ENCODE measurements at places on chromosomes 13 and 19.

GRCh38 chr19:18604820-18605159, 1.8 kb downstream of the CRLF1 start:
- DNase-seq = no peak

- DNase-seq = no peak
Observed at GRCh38 chr19:58387338-58388174, 487 bp downstream of the RPS5 start.

- DNase-seq = peak; percentile 67
Observed at GRCh38 chr13:74136084-74136658, 2.0 kb upstream of the KLF12 start.

GRCh38 chr13:97986835-97987234, 33.4 kb downstream of the IPO5 start:
- no peak for DNase-seq

GRCh38 chr19:10701955-10702525, 801 bp downstream of the QTRT1 start:
- no peak for DNase-seq

DNA sequence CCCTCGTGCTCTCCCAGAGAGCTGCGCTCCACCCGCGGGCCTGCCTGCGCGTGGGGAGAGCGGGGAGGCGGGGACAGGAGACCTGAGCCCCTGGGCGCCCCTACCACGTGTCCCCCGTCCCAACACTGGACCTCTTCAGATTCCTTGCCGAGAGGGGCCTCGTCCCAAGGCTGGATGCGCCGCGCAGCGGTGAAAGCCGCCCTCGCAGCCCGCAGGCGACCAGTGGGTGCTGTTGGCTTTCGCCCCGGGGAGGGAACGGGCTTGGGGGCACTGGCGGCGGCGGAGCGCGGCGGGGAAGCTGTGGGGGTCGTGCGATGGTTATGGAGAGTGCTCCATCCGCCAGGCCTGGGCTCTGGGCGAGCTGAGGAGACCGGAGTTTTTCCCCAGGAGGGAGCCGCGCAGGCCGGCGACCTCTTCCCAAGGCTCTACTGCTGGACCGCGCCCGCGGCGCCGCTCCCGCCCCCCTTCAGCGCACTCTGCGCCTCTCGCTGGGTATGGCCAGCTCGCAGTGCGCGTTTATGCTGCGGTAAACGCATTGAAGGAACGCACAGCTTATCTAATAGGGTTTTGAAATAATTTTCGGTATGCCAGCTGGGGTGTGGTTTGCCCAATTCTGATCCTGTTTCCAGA, 17.2 kb upstream of the RNF17 start:
- no peak for DNase-seq

DNA sequence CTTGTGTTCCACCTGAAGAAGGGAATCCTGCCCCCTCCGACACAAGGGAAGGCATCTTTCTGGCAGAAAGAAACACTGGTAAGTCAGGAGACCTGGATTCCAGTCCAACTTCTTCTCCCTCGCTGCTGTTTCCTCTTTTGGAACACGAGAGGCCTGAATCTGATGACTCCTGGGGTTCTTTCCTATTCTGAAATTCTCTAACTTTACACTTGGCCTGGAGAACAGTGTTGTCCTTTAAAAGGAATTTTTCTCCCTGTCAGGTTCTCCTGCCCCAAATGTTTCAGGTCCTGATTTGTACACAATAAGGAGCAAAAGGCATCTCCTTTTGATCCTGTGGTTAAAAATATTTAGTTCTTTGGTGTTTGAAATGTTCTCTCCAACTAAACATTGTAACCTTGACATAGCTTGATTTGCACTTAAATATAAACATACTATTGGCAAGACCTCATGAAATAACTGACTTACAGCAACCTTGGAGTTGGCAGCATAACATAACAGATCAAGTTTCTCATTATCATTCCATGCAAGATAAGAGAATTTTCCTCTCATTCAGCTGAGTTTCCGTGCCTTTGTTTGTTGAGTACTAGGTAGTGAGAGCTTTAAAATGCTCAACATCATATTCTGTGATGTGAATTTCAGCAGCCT, 244.8 kb downstream of the COG6 start:
- peak; percentile 13 for DNase-seq

GRCh38 chr13:66887088-66887487, 343.0 kb downstream of the PCDH9 start:
- DNase-seq = no peak

DNA sequence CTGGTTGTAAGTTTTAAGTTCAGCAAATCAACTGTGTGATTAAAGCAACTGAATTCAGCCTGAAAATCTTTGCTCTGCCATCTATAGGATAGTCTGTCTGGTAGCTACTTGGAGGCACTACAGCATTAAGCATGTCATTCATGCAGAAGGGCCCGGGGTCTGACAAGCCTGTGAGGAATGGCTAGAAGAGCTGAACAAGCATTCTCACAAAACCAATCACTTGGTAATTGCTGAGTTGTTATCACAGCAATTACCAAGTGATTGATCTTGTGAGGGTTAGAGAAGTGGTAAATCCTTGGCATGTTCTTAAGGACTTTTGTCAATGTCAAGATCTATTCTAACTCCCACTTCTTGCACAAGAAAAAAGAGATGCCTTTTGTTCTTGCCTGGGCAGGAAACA, 356.1 kb downstream of the FGF14 start:
- no peak for DNase-seq

DNA sequence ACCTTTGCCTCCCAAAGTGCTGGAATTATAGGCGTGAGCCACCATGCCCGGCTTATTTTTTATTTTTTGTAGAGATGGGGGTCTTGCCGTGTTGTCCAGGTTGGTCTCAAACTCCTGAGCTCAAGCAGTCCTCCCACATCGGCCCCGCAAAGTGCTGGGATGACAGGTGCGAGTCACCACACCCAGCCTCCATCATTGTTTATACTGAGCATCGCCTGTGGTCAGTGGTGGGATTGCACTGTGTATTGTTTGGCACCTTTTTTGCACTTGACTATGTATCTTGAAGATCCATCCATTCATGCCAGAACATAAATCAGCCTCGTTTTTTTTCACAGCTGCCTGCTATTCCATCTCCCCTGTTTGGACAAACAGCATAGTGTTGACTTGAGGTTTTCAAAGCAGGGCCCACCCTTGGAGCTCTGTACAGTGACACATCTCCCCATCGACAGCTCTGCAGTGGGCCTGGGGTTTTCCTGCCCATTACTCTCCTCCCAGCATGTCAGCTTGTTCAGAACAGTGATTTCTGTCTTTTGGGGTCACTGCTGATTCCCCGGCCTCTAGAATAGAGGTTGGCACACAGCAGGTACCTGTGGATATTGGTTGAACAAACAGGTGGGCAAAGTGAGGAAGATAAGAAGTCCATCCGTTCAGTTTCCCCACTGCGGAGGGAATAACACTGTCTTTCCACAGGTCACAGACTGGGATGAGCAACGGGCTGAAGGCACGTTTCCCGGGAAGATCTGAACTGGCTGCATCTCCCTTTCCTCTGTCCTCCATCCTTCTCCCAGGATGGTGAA, 8.2 kb upstream of the UPK1A start:
- DNase-seq = no peak

GRCh38 chr13:80022146-80022545, 318.8 kb downstream of the SPRY2 start:
- DNase-seq = no peak

DNA sequence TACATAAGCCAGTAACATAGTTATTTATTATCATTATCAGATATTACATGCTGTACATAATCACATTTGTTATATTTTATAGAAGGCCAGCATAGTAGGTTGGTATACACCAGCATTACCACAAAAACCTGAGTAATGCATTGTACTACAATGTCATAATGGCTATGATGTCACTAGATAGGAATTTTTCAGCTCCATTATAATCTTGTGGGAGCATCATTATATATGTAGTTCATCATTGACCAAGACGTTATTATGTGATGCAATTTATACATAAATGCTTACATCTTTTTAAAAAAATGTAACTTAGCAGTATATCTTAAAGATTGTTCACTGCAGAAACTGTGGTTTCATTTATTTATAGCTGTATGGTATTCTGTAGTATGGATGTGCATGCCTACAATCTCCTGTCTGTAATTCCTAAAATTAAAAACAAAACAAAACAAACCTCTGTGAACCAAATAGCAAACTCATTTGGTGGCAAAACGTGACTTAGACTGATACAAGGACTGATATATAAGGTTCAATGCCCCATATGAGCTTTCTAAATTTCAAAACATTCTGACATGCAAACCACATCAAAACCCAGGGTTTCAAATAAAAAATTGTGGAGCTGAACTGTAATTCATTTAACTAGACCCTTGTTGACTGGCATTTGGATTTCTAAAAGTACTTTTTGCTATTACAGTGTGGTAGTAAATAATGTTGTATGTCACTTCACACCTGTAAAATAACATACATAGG, 250.9 kb downstream of the DLEU7 start:
- DNase-seq = no peak

DNA sequence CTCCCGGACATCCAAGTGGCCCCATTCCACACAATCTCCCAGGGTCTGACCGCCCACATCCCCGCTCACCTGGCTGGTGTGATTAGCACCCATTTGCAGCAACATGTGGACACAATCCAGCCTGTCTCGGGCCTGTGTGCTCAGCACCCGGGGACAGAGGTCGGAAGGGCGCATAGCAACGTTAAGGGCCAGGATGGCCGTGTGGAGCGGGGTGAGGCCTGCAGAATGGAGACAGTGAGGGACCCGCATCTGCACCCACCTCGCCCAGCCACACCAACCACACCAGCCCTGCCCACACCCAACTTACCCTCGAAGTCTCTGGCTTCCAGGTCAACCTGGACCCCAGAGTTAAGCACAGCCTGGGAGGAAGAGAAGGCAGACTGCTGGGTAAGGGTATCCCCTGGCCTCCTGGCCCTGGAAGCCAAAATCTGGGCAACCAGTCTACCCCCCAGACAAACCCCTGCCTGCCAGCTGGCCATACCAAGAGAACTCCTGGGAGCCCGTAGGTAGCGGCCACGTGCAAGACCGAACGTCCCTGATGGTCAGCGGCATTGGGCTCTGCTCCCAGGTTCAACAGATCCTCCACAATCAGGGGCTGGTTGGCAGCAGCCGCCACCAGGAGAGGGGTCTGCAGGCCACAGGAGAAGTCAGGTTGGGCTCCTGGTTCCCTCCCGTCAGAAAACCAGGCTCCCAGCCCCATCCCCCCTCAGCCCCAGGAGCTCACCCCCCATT, 4.3 kb downstream of the NFKBID start:
- no peak for DNase-seq

- DNase-seq = no peak
Observed at GRCh38 chr19:31408460-31409124, 59.4 kb upstream of the TSHZ3 start.

DNA sequence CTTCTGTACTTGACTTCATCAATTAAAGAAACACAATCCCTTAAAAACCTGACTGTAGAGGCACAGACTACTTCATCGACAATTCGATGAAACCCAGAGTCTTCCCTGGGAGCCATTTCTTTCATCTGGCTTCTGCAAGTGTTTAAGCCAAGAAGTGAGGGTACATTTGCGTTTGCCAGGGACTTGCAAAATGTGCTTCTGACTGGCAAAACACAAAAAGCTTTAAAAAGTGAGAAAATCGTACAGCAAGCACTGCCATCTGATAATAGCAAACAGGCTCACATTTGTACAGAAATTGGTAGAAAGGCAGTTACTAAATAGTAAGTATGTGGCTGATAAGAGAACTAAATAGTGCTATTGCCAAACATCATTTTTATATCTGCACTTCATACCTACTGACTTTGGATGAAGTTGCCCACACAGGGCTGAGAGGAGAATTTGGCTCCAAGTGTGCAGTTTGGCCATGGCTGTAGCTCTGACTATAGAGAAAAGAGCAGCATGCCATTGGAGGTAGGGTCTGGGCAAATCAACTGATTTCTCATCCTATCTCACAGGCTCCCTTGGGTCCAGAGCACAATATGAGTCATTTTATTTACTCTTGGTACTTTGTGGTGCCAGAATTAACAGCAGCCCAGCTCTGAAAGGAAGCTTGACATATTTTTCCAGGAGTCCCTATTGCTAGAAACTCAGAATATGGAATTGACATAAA, 358.1 kb downstream of the OXGR1 start:
- no peak for DNase-seq

DNA sequence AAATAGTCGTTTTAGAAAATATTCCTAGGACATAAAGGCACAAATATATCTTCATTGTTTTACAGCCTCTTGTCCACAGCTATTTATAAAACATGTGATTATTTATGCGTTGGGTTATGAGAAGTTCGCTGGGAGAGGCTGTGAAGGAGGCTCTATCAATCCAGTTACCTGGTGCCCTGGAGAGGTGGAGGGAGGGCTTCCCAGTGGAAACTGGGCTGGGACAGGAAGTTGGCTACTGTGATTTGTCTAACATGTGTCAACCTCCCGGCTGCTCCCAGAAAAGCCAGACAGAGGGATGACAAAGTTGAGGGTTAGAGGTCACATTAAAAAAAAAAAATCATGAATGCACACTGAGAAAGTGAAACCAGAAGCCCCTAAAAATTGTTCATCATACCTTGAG, 346.5 kb downstream of the ZNF536 start:
- no peak for DNase-seq

DNA sequence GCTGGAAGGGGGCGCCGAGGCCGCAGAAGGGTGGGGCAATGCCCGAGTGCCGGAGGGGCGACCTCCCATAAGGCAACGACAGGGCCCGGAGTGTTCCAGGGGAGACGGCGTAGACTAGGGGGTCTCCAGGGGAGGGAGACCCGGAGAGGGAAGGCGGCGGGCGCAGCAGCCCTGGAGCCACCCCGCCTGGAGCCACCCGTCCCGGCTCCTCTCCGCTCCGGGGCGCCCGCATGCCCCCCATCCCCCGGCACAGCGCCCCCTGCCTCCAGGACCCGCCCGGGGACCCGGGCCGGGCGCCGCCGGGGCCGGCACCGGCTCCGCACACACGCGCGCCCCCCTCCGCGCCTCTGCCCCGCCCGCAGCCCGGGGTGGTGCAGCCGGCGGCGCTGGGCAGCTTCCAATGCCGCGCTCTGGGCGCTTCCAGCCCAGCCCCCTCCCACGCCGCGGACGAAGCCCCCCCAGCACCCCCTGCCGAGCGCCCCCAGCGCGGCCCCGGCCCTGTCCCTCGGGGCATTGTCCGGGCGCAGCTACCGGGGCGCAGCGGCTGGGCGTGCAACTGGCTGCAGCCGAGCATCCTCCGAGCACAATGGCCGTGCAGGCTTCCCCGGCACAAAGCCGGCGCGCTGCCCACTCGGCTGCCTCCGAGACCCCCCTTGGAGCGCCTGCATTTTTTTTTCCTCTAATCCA, 519 bp downstream of the PTPRS start:
- DNase-seq = no peak

DNA sequence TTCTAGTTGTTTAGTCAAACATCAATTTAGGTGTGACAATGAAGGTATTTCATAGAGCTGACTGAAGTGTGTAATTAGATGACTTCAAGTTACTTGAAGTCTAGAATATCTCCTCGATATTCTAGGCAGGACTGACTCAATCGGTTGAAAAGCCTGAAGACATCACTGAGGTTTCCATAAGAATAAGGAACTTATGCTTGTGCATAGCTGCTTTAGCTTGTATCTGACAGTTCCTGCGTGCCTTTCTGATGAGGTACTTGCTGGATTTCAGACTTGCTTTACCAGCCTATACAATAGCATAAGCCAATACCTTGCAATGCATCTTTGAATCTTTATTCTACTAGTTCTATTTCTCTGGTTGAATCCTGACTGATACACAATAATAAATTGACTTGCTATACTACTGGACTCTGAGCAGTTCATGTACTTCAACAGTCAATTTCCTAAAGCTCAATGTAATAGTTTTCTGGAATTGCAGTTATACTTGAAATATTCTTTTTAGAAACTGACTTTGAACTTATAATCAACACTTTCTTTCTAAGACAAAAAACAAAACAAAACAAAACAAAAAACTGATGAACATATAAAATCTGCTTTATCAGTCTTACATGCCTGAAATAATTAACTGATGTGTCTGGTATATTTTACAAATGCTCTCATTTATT, 1534.8 kb downstream of the SLITRK5 start:
- DNase-seq = no peak

GRCh38 chr19:35519291-35519690, 5.8 kb upstream of the DMKN start:
- no peak for DNase-seq
